ENCODE measurements at places on chromosomes 1 and 21.

DNA sequence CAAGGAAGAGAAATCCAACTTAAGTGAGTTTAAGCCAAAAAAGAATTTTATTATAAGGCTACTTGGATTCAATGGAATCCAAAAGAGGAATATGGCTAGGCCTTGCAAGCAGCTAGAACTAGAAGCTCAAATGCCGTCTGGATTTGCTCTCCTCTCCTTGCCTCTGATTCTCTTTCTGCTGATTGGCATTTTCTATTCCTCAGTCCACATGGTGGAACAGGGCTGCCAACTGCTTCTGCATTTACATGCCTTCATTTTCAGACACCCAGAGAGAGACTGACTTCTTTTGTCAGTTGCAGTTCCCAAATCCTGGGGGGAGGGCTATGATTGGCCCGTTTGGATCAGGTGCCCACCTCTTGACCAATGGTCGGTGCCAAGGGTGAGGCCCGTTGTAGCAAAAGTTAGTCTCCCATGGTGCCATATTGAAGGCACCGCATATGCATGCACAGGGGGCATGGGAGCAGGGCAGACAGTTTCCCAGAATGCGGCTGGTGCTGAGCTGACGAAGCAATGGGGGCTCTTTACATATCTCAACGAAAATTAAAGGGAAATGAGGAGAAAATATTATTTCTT lies 18.3 kb downstream of the ZBTB18 start:
- no peak for DNase-seq

DNA sequence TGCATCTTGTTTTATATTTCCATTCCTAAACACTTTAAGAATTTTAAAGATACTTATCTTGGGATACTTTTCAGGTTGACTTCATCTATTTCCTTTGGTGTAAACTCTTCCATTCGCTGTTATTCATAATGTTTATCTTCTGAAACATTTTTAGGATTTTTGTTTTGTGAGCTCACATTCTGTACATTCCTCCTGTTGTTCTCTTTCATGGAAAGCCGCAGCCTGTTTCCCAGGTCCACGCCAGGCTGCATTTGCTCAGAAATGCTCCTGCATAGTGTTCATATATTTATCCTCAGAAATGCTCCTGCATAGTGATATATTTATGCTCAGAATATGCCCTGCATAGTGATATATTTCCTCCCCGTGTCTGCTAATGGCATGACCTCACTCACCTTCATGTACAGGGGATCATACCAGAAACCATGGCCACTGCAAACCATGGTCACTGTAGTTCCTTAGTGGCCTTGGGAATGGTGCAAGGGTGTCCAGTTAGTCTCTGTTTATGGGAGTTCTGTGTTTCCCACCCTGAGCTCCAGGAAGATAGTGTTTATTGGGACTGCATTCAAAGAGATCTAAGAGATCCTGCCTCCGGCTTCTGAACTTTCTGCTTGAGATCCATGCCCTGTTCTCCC lies 153.9 kb upstream of the GREM2 start:
- no peak for DNase-seq

- DNase-seq = no peak
Observed at GRCh38 chr1:54403808-54404261, 2.4 kb downstream of the SSBP3 start.

DNA sequence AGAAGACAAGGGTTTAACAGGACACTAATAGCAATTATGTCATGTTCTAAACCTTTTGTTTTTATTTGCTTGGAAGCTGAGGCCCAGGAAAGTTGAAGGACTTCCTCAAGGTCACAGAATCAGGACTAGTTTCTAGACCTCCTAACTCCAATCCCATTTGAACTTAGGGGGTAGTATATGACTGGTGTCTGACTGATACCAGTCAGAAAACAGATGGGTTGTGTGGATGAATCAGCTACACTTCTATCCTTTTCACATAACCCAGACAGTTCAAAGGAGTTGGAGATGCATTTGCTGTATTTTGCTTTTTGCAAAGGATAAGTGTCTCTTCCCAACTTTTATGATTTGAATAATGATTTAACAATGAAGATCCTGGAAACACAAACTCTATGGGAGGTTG lies 322.5 kb downstream of the HLX start:
- no peak for DNase-seq

- DNase-seq = no peak
Observed at GRCh38 chr1:46438346-46438745, 44.2 kb downstream of the FAAH start.

GRCh38 chr1:24384251-24385090 lies 29.1 kb downstream of the STPG1 start:
- no peak for DNase-seq

DNA sequence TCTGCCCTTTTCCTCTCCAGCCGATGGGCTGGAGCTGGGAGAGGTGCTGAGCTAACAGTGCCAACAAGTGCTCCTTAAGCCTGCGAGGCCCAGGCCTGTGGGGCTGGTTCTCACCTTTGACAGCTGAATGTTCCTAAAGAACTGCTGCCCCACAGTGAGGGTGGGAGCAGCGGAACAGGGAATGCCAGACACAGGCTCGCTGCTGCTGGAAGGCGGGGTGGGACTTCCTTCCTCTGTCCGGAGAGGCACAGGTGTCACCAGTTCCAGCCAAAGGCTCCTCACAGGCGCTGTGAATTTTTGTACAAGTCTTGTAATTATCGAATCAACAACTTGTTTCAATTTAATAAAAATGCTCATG lies 47.1 kb downstream of the COQ8A start:
- no peak for DNase-seq

Measured in NCI-H1436 (cell line).